ENCODE measurements at places on chromosomes 3 and 15. TPM values are rescaled to one million over a fixed set of nuclear protein-coding genes. Genes with fewer than 3 reads are reported as not detected.

The LOXL1 gene
- 0.61 TPM for total RNA-seq

The RYR3 gene
- total RNA-seq: not detected

DNA sequence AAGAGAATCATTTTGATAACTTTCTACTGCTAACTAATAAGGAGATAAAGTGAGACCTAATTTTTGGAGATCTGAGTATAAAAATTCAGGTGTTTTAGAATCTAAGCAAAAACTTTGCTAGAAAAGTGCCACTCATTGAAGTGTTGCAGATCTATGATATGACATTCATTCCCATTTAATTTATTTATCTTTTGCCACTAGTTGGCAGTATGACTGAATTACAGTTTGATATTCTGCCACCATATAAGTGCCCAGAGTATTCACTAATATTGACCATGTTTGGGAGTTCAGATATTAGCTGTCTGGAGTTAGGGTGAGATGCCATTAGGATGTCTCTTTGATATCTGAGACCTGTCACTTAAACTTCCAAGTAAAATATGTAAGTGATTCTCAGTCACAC lies 251.3 kb upstream of the GBE1 start:
- H3K27me3 ChIP-seq: no peaks in the 10 kb centered on the region
- H3K27ac ChIP-seq: no peak overlapping the region
- DNase-seq: no peak
- no peaks in the 10 kb centered on the region for H3K36me3 ChIP-seq
- no peaks in the 10 kb centered on the region for H3K4me1 ChIP-seq

GRCh38 chr3:126620738-126621137 lies 34.2 kb downstream of the TXNRD3 start:
- no peak overlapping the region for H3K4me3 ChIP-seq
- H3K4me1 ChIP-seq: no peaks in the 10 kb centered on the region
- H3K27me3 ChIP-seq: peaks cover 4% of the 10 kb centered on the region
- DNase-seq: no peak
- H3K36me3 ChIP-seq: no peaks in the 10 kb centered on the region
- no peak overlapping the region for H3K27ac ChIP-seq

DNA sequence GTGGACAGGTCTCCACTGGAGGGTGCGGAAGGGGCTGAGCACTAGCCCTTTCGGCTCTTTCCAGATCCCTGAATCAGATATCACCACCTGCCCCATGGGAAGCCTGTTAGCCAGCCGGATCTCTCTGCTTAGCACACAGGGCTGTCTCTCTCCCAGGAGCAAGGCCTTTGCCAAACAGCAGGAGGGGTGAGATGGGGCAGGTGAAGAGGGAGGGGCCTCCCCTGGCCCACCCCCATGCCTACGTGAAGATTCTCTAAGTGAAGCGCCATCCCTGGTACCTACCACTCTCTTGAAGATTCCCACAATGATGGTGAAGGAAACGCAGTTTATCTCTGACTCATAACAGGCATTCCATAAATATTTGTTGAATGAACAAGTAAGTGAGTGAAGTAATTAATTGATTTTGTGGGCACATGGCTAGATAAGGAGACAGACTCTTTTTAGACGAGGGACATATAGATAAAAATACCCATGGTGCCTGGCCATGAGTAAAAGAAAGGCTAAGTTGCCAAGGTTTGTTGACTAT lies 19.6 kb upstream of the HCN4 start:
- no peak for DNase-seq
- H3K4me3 ChIP-seq: no peak overlapping the region
- no peaks in the 10 kb centered on the region for H3K36me3 ChIP-seq
- H3K4me1 ChIP-seq: no peaks in the 10 kb centered on the region
- H3K27me3 ChIP-seq: peaks cover 15% of the 10 kb centered on the region
- no peak overlapping the region for H3K27ac ChIP-seq

- H3K27ac ChIP-seq: no peak overlapping the region
- no peaks in the 10 kb centered on the region for H3K27me3 ChIP-seq
- no peak for DNase-seq
- H3K36me3 ChIP-seq: no peaks in the 10 kb centered on the region
Measured at GRCh38 chr3:50562861-50563260, 4.7 kb downstream of the C3orf18 start.
